ENCODE measurements at places on chromosomes 2 and 18.

- DNase-seq = no peak
Measured at GRCh38 chr2:227325839-227326195, 766 bp downstream of the MFF start.

DNA sequence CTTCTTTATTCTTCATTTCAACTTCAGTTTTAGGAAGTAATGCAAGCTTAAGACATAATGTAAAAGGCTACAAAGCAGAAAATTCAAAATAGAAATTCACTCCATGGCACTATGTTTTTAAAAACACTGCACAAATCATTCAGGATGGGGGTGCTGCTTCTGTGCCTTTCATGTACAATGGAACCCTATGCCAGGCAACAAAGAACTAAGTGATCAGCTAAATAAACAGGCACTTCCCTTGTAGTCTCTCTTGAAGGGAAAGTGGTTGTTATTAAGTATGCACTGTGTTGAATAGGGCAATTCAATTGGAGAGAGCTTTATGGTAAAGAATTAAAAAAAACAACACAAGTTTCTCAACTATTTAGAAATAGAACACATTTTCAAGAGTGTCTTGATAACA, 10.9 kb upstream of the ERBB4 start:
- DNase-seq = no peak

GRCh38 chr2:172336681-172337080, 90.7 kb upstream of the ITGA6 start:
- no peak for DNase-seq

- DNase-seq = no peak
Measured at GRCh38 chr18:22179174-22179573, 9.8 kb downstream of the GATA6 start.

DNA sequence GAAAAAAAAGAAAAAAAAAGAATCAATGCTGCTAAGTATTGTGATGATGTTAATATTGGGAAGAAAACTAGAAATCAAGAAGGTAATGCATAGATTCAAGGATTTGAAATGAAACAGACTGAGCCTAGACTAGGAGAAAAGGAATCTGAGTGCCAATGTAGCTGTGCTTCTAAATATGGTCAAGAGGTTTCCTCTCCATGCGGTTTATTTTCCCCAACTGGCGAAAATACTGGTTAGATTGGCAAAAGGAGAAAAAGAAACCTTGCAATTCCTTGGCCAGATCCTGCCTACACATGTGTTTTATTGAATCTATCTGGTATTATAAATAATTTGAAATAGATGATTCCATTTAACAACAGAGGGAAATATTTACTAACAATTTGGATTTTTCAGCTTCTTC, 5.7 kb downstream of the SCN3A start:
- no peak for DNase-seq

- no peak for DNase-seq
Measured at GRCh38 chr2:129710670-129711495, 268.6 kb upstream of the RAB6C start.

- DNase-seq = no peak
Measured at GRCh38 chr2:157413326-157414035, 30.4 kb downstream of the CYTIP start.

GRCh38 chr2:51959696-51960095, 927.8 kb upstream of the NRXN1 start:
- no peak for DNase-seq

- no peak for DNase-seq
Measured at GRCh38 chr2:219184121-219184520, 6.0 kb downstream of the RETREG2 start.

DNA sequence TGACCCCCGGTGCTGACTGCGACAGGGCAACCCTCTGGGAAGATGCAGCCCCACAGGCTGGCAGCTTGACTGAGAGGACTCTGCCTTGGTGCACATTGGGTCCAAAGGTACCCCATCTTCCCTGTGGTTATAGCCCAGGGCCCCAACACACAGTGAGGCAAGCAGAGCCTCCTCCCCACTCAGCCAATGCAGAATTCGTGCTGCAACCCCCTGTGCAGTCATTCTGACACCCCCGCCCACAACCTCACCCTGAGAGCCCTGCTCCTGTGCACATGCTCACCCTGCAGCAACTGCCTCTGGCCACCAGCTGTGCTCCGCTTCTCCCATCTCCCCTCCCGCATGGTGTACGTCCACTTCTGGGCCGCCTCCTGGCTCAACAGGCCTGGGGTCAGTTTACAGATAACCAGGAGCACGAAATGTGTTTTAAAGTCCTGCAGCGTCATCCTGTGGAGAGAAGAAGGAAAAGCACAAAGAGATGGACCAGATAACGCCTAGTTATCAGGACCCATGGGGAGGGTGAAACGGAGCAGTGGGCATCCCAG, 24.4 kb downstream of the CAPN14 start:
- no peak for DNase-seq

DNA sequence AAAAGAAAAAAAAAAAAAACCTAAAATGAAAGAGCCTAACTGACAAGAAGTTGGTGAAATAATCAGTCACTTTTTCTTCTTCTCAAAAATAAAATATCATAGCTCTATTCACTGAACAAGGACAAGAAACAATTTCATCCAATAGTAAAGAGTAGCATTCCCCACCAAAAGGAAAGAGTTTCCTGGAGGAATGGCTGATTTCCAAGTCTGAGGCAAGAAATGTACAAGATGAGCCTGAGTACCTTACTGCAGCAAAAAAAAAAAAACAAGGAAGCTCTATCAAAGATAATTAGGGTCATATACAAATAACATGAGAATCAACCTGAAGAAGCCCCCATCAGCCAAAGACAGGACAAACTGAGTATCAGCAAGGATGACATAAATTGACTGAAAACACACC, 11.5 kb downstream of the ROCK1 start:
- no peak for DNase-seq

DNA sequence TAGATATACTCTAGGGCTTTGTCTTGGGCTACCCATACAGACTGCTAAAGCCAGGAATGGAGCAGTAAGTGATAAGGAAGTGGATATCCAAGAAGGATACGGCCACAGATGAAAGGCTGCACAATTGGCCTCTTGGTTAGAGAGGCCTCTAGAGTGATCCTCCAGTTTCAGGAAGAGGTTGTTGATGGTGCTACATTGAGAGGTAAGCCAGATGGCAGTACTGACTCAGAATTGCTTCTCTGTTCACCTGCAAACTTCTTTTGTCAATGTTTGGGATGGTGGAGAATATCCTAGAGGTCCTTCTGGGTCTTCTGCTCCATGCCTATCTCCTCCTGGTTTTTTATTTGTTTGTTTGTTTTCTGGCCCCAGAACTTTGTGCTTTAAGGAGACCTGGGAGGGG, 226.8 kb upstream of the LRRTM1 start:
- no peak for DNase-seq
